ENCODE measurements at places on chromosomes 1 and 21.

GRCh38 chr1:204041232-204041767, 31.6 kb upstream of the SOX13 start:
- no peak for DNase-seq

DNA sequence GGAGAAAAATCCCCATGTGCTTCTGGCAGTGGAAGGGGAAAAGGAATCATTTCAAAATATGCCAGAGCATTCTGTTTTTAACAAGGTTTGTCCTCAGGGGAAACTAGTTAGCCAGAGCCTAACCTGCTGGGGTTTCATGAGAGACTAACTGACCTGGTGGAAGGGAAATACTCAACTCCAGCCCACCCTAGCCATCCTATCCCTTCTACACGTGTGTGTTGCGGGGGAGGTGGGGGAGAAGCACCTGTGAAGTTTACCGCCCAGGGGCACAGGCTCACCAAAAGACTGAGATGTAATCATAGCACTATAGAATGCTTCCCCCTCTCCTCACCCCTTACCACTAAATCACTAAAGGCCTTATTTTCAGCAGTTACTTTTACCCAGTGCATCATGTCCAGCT, 139.5 kb downstream of the GRIK3 start:
- DNase-seq: no peak

- peak; percentile 69 for DNase-seq
Observed at GRCh38 chr1:218344814-218345672, at the start of gene TGFB2. TSS of gene TGFB2 (plus strand) at chr1:218345336. CDS start at chr1:218346702, 1,366 bp downstream.

DNA sequence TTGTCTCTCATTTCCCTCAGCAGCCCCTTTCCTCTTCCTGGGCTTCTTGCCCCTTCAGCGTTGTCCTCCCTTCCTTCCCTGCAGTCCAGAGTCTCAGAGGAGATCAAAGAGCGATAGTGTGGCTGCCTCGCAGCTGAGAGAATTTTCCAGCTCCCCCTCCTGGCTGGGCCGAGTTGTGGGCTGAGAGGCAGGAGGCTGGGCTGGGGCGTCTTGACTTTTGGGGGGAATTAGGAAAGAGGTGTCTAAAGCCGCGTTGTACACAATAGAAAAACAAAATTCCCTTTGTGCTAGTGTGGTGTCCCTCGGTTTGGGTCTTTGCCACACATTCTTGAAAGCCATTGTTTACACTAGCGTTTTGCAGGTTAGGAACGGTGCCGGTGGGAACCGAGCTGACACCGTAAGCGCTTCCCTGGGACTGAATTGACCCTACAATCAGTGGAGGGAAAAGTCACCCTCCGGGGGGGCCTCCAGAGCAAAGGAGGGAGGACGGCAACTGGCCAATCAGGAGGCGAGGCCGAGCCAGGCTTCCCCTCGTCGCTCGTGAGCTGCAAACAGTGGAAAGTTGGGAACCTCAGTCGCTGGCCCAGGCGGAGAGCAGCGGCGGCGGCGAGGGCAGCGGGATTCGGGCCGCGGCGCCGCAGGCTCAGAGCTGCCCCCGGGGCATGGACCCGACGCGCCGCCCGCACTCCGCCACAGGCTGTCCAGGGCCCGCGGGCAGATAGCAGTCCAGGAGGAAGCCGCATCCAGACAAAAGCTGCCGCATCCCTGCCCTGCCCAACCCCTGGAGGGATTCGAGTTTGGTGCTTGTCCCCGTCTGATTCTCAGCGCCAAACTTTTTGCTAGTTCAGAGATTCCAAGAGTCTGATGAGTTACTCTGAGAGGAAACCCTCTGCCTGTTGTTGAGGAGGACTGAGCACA, at the start of gene HMCN1:
Gene HMCN1 (plus strand): TSS at position 574 of the 918 bp plus-strand sequence. CDS start 389 bp downstream, outside the sequence.
- peak; percentile 78 for DNase-seq

- DNase-seq: no peak
Observed at GRCh38 chr1:201279313-201279712, 4.0 kb upstream of the PKP1 start.

- DNase-seq: no peak
Observed at GRCh38 chr1:40530735-40531380, 579 bp upstream of the ZNF684 start.

- DNase-seq: peak; percentile 73
Observed at GRCh38 chr1:212595787-212596714, 12.5 kb upstream of the ATF3 start.

DNA sequence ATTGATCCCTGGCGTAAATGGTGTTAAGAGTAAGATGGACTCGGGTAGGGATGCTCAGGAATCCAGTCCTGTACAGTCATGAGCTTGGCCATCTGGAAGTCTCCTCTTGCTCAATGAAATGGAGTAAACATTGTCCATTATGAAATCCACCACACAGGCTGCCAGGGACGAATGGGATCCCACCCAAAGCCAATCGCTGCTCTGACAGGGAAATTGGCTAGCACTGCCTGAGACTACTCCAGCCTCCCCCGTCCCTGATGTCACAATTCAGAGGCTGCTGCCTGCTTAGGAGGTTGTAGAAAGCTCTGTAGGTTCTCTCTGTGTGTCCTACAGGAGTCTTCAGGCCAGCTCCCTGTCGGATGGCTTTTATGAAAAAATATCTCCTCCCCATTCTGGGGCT, at the start of gene HSD11B1:
Gene HSD11B1 (plus strand): TSS at position 263 of the 400 bp plus-strand sequence. CDS start 97 bp downstream, at position 360.
- no peak for DNase-seq

- no peak for DNase-seq
Observed at GRCh38 chr1:15350151-15350550, 59.5 kb upstream of the EFHD2 start.

GRCh38 chr1:14773396-14774025, 175.0 kb downstream of the KAZN start:
- DNase-seq: no peak

GRCh38 chr1:179950651-179951050, 4.0 kb upstream of the CEP350 start:
- DNase-seq: no peak

- DNase-seq: no peak
Observed at GRCh38 chr1:88357729-88358128, 326.3 kb upstream of the PKN2 start.

GRCh38 chr1:227902641-227902990, 45.1 kb downstream of the WNT9A start:
- DNase-seq: no peak

DNA sequence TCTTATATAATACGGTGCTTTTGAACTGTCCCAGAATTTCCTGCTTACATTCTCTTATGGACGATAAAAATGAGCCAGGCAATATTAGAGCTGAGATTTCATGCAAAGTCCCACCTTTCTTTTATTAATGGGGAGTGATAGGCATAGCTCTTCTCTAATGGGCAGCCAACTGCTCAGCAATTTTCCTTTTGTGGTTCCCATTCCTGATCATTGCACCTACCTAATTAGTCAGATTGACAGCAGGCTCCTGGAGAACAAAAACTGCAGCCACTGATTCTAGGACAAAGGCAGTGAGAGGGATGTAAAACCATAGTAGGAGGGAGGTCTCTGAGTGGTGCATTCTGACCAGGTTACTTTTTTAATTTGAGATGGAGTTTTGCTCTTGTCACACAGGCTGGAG, 110.4 kb downstream of the UCK2 start:
- no peak for DNase-seq

DNA sequence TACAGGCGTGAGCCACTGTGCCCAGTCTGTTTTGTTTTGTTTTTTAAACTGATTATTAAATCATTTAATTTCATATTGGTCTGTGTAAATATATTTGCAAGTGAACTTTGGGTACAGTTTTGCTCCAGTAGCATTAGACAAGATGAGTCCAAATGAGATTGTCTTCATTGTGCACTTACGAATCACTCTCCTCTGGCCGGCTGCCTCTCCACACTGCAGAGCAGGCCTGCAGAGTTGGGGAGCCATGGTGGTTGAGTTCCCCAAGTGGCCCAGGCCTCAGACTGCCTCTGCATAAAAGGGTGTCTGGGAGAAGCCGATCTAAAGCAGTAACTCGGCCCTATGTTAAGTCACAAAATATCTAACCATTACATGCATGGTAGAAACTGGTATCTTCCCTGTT, 74.8 kb downstream of the ATP5PO start:
- no peak for DNase-seq

DNA sequence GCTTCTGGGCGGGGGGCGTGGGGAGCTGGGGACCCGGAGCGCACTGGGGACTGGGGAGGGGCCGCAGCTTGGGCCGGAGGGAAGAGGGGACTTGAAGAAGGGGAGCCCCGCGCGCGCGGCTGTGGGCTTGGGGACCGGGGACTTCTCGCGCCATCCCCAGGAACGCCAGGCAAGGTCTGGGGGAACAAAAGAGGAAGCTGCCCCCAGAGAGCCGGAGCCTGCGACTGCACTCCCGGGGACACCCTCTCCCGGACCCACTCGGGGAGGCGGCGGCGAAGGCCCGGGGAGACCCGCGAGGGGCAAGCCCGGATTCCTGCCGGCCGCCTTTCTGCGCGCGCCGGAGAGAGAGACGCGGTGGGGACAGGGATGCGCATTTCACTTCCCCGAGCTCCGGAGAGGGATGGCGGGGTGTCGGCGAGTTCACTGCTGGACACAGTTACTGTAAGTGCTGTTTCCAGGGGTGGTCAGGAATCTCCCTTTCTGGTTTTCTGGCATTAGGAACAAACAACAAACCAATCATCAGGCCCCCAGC, 732 bp downstream of the ABCG1 start:
- no peak for DNase-seq

DNA sequence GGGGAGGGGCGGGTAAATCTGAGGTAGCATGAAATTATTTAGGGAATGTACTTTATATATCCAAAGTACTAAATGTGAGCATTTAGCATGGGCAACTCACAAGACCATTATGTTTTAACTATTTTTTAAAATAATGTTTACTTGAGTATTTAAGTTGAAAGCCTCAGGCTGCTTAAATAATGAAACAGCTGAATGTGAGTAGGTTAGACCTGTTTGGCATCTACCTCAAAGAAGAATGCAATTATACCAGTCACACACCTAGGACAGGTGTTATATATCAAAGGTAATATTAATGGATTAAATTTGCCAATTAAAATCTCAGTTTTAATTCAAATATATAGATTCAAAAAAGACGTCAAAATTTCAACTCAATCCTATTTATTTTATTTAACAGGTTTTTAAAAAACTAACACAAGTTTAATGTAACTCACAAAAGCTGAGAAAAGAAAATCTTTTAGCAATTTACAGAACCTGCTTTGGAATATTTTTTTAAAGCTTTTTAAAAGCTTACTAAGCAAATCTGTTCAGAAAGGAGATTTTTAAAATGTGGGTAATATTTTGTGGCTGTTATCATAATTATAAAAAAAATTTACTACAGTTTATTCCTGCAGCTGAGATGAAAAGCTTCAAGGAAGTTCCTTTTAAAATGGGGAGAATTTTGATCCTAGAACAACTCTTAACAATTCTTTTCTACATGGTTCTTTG, 104.6 kb upstream of the LBR start:
- DNase-seq: no peak

DNA sequence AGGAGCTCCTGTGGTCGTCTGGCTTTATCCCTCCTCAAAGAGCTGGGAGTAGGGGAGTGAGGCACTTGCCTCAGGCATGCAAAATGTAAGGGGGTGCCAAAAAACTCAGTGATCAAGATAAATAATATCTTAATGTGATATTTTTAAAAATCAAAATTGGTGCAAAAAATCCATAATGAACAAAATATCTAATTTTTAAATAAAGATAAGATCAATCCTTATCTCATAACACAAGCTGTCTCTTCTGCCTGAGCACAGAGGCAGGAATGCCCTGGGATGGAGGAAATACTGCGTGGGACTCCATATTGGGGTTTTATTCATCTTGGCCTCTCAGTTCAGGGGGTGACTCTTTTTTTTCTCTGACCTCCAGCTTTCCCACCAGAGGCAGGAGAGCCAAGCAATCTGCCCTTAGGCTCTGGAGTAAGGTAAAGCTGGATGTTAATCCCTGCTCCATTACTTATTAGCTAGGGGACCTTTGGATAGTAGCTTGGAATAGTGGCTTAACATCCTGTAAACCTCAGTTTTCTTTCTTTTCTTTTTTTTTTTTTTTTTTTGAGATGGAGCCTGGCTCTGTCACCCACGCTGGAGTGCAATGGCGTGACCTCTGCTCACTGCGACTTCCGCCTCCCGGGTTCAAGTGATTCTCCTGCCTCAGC, 77.3 kb upstream of the NFASC start:
- no peak for DNase-seq

GRCh38 chr1:214076708-214077065, 88.9 kb downstream of the PROX1 start:
- no peak for DNase-seq

Measured in HTR-8/SVneo (cell line).